ENCODE measurements at places on chromosomes 12 and 14.

DNA sequence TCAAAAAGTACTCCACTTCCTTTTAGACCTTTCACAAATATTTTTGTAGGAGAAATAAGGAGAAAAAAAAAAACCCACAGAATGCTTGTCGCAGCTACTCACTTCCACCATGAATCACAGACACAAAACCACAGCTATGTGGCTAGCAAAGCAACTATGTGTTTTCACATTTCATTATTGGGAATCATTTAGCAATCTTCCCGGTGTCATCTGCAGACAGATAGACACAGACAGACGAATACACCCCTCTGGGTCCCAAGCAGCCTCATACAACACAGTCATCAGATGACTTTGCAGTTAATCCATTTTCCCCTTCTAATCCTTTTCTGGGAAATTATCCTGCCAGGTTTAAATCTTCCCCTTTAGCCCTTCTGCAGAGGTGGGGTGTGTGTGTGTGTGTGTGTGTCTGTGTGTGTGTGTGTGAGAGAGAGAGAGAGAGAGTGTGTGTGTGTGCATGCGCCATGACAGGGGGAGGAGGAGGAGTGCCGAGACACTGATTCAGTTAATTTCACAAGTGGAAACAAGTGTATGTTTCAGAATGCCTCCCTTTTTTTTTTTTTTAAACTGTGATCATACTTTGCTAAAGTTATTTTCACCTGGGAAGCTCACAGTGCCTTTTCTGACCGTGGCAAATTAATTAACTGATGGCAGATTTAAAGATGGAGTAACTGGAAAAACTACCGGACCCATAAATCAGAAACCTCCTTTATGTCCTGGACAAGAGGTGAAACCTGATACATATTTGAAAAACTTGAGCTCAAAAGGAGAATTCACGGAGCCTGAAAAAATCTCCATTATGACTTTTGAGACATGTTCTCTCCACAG lies 39.9 kb downstream of the LTBP2 start:
- peak; percentile 10 for DNase-seq

- DNase-seq = no peak
Measured at GRCh38 chr12:53044052-53044581, 5.7 kb upstream of the TNS2 start.

- DNase-seq = peak; percentile 33
Measured at GRCh38 chr12:47190271-47190750, 110.6 kb upstream of the AMIGO2 start.

DNA sequence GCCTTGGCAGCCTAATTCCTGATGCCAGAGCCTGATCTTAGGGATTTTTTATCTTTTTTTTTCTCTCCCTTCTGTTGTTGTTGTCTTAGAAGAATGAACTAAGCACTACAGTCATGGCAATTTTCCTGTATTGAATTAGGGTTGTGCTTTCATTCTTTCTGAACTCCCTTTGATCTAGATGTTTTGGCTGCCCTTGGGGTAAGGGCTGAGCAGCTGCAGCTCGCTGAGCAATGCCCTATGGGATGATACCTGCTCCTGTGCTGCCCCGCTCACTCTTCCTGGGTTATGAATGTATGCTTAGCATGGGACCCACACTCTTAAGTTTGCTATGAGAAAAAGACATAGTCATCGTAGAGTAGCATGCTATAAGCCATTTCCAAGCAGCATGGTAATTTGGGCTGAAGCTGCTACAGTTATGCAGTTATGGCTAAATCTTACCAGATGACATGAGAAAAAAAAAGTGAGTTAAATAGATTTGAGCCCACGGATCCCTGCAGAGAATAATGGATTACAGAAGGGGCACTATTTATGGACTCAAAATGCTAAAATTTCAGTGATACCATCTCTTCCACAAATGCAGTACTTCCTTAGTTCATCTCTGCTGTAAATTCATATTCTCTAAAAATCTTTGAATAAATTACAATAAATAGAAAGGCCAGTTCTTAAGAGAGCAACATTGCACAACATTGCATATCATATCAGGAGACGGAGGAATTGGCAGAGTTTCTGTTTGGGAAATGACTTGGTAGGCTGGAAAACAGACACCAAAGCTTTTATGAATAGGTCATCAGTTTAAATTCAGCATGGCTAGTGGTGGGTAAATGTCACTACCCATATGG lies 79.2 kb upstream of the PTHLH start:
- DNase-seq = no peak

- no peak for DNase-seq
Measured at GRCh38 chr12:96510306-96510764, 21.0 kb downstream of the CFAP54 start.

DNA sequence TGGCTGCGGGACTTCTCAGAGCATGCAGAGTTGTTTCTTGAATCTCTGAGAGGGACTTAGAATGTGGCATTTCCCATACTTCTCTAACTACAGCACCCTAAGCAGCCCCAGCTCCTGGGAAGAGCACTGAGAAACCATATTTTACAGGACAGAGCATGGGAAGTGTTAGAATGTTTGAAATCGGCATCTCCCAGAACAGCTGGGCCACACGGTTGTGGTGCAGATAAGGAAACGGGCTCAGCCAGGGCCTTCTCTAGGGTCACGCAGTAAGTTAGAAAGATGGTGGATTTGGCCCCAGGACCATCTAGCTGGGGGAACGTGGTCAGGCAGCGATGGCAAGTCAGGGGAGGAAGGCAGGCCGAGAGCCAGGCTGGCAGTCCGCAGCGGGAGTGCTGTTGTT lies 10.5 kb upstream of the HHIPL1 start:
- no peak for DNase-seq

GRCh38 chr14:89669193-89669592 lies 252.2 kb upstream of the FOXN3 start:
- DNase-seq = peak; percentile 23

DNA sequence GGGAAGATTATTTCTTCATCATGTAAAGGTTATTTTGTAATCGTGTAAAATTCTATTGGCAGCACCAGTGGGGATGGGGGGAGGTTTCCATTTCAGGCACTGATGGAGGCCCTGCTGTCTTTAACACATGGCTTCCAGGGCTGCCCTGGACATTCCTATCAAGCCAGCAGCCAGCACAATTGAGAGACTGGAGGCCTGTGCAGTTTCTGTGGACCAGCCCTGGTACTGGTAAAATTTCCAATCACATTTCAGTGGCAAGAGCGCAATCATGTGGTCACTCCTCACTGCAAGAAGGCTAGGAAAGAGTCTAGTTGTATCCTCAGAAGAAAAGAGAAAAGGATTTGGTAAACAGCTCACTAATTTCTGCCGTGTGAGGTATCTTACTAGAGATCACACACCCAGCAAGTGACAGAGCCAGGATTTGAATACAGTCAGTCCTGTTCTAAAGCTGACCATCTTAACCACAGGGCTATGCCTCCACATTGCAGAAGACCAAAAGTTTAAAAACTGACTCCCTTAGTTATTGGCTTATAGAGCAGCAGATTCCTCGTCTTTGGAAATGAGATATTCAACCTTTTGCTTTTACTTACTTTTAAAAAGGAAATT lies 179.4 kb upstream of the ARHGAP5 start:
- no peak for DNase-seq

- DNase-seq = no peak
Measured at GRCh38 chr12:68633614-68634558, 23.2 kb downstream of the RAP1B start.

DNA sequence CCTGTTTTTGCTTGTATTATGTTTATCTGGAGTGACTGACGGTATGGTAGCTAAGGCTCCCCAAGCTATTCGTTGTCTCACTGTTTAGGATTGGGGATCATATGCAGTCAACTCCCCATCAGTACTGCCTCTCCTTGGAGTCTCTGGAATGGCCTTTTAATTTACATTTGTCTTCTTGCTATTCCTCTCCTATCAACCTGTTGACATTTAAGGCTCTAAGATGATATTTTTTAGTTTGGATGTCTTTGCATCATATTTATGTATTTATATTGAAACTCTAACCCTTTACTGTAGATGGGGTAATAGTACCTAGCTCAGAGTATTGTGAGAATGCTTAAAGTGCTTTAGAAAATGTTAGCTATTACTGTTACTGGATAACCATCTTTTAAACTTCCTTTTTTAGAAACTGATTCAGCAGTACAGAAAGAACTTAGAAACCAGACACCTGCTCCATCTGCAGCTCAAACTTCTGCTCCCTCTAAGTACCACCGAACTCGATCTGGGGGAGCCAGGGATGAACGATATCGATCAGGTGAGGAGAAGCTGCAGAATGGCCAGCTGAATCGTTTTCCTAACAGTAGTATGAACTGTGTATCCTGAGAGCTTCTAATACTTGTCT lies 123.5 kb upstream of the ATF1 start:
- no peak for DNase-seq

- DNase-seq = no peak
Measured at GRCh38 chr12:50127546-50127945, 15.5 kb downstream of the COX14 start.

DNA sequence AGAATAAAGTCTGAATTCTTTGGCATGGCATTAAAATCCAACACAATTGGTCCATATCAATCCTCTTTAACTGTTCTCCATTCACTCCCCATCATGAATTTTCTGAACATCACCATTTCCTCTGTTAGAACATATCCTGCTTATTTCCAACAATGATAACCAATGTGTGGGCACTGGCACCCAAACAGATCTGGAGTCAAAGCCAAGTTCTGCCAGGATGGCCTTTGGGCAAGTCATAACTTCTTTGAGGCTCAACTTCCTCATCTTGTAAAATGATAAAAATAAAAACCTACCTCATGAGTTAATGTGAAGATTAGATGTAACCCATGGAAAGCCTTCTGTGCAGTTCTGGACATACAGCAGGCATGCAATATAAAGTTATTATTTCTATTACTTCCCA lies 12.5 kb downstream of the PAWR start:
- DNase-seq = no peak

GRCh38 chr12:69642531-69642930 lies 31.8 kb upstream of the LRRC10 start:
- no peak for DNase-seq

GRCh38 chr14:65318636-65319506 lies 93.7 kb upstream of the FUT8 start:
- DNase-seq = no peak

DNA sequence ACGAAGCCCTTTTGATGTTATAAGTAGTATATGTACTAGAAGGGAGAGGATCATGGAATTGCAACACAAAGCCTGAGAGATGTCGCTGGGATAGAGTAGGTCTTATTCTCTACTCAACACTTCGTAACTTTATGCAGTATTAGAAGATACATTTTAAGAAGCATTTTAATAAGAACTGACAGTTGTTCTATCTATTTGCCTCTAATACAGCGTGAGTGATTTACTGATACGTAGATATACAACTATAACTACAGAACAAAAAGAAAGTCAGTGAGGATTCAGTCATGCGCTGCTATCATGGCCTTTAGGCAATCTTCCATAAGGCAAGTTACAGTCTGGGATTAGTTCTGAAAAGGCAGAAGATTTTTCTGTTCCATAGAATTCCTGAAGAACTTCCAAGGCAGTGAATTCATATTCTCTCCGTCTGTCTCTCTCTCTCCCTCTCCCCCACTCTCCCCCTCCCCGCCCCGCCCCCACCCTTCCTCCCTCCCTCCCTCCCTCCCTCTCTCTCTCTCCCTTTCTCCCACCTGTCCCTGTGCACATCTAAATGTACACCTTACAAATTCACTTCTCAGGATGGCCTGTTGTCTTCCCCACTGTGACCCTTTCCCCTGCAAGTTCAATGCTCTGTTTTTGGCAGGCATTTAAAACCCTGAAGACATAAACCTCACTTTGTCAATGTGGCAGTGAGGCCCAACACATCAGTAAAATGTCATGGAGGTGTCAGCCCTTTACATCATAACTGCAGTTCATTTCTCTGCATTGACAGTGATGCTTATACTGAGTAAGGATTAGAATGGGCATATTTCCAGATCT lies 470.6 kb downstream of the EGLN3 start:
- DNase-seq = no peak

DNA sequence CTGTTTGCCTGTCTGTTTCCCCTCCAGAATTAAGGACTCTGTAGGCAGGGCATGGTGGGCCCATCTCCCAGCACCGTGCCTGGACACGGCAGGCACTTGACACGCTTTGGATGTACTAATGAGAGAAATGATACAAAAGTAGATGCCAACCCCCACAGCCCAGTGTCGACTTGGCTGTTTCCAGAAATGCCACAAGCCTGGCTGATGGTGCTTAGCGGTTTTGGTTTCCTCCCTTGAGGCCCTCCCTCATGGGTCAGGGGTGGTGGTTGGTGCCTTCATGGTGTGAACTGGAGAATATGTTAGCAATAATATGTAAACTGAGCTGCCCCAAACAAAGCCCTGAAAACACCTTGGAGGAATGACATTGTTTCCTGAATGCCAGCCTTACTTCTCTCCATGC lies 55.5 kb upstream of the ESRRB start:
- DNase-seq = no peak

DNA sequence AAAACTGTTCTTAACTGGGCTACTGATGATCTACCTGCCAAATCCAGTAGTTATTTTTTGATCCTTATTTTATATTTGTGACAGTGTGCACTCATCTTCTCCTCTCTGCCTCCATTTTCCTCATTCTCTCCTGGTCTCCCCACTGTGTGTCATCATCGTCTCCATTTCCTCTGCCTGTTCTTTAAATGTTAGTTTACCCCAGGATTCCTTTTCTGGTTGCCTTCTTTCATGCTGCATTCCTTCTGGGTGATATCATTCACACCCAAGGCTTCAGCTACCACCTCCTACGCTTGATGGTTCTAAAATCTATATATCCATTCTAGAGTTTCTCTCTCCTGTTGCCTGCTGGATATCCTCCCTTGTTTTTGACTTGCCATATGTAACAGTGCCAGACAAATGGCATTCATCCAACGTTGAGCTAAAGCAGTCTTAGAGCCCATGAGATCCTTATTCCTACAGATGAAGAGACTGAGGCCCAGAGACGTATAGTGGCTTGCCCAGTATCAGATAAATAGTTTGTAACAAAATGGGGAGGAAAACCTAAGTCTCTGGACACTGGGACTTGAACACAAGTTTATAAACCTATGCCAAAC lies 109.5 kb downstream of the DIP2B start:
- no peak for DNase-seq

GRCh38 chr14:92470215-92470614 lies 43.4 kb upstream of the RIN3 start:
- no peak for DNase-seq

- DNase-seq = peak; percentile 71
Measured at GRCh38 chr14:72420749-72421474, 473.0 kb downstream of the DPF3 start.

GRCh38 chr12:41604830-41605229 lies 416.7 kb downstream of the PDZRN4 start:
- DNase-seq = no peak

DNA sequence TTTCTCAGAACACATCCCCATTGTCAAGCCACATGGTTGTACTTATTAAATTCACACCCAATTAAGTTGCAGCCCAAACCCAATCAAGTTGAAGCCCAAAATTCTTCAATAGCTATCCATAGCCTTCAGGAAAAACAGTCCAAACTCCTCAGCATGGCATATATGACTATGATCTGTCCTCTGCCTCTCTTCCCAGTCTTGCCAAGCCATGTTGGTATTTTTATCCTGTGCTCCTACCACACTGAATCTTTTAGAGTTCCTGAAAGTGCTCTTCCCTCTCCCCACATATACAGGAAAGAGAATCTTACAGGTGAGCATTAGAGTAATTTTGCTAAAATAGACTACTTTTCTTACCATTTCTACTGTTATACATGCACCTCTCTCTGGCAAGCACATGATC lies 834.9 kb downstream of the RPS29 start:
- DNase-seq = no peak

DNA sequence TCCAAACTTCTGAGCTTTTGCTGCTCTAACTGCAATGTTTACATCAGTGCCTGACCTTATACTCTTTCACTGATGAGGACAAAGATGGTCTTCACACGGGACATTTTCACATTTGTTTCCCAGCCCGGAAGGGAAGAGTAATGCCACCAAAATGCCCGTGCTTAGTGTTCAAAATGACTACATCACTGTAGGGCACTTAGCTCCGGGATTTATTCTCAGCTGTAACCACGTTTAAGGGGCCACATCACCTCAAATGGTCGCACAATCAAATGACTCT lies 2.9 kb downstream of the GSG1 start:
- no peak for DNase-seq
